ENCODE measurements at places on chromosomes 13 and 19. TPM values are rescaled to one million over a fixed set of nuclear protein-coding genes. Genes with fewer than 3 reads are reported as not detected.

CGB3 gene
- total RNA-seq, result not detected

SUCLA2 gene
- 28.0 TPM for total RNA-seq

ANKLE1 gene
- 0.22 TPM for total RNA-seq

FCER2 gene
- total RNA-seq, result not detected

LMTK3 gene
- 2.1 TPM for total RNA-seq

MAB21L1 gene
- not detected for total RNA-seq

CFAP97D2 gene
- total RNA-seq, result not detected

DUXA gene
- not detected for total RNA-seq

PSG2 gene
- not detected for total RNA-seq

ZNF729 gene
- total RNA-seq, result not detected

All from A549 treated with Mapracorat at 1 μM for 4 hours (cell line).